ENCODE measurements at places on chromosomes 3 and 15.

- no peak for DNase-seq
Observed at GRCh38 chr3:35254917-35255316, 384.4 kb upstream of the ARPP21 start.

DNA sequence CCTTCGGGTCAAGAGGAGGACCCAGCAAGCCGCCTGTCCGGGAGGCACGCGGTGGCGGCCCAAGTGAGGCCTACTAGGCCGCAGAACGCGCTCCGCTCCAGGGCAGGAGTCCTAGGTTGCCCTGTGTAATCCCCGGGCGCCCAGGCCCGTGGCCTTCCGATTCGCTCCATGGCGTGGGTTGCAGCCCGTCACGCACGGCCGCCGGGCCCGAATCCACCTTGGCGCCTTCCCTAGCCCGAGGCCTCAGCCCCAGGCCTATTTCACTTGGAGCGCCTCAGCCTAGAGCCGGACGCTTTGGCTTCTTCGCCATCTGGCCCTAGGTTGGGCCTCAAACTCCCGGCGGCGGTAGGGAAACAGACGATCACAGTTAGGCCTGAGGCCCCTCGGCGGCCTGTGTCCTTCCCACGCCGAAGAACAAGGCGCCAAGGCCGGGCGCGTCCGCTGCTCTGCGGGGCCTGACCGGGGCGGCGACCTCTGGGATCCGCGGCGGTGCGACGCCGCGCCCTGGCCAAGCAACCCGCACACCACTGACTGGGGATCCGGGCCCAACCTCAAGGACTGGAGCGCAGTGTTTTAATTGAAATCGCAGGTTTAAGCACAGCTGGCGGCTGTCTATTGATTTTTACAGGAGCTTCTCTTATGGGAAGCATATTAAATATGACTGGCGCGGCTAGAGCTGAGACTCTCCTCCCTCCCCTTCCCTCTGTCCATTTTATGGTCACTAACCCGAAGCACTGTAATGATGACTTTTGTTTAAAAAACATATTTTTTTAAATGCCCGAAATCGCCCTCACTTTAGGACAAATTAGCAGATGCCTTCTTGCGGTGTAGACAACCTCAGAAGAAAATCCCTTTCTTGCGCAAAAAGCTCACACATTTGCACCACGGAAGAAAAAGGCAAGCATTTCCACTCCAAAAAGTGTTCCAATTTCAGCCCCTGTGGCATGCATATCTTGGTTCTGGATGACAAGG, 3.8 kb upstream of the FEZF2 start:
- DNase-seq, result no peak

DNA sequence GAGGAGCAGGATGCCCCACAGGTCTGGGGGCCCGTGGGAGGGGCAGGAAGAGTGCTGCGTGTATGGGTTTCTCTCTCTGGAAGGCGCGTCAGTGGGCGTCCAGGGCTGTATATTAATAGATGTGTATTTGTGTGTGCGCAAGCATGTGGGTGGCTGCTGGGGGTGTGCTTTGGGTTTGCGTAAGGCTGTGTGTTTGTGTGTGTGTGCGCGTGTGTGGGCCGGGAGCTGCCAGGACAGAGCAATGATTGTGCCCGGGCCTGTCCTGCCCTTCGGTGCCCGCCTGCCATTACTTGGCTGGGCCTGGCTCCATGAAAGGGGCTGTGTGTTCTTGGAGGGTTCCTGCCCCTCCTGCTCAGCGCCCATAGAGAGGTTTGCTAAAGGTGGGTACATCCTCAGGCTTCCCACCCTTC, 16.3 kb downstream of the CSPG4 start:
- DNase-seq, result no peak

- DNase-seq, result no peak
Observed at GRCh38 chr3:194069421-194070219, 66.3 kb upstream of the HES1 start.

- DNase-seq, result no peak
Observed at GRCh38 chr3:74642876-74643275, 28.4 kb upstream of the CNTN3 start.

- DNase-seq, result peak; percentile 47
Observed at GRCh38 chr3:79361748-79362378, 405.9 kb downstream of the ROBO1 start.

GRCh38 chr3:188661806-188662205, 507.8 kb downstream of the LPP start:
- no peak for DNase-seq

- no peak for DNase-seq
Observed at GRCh38 chr3:21835264-21835663, 84.3 kb upstream of the ZNF385D start.

DNA sequence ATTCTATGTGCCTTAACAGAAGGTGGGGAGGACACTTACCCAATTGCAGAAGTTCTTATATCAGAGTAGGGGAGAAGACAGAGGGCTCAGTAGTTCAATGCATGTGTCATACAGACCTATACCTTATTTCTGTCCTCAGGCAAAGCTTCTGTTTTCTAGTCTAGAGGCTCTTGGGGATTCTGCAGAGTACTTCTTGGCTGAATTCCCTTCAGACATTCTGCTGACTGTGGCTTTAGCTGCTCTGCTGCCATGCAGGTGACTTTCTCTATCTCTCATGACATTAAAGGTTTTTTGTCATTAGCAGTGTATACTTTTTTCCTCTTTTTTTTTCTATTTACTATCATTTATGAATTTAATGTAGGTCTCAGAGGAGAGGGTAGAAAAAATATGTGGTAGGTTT, 172.8 kb upstream of the PLSCR5 start:
- DNase-seq, result no peak

DNA sequence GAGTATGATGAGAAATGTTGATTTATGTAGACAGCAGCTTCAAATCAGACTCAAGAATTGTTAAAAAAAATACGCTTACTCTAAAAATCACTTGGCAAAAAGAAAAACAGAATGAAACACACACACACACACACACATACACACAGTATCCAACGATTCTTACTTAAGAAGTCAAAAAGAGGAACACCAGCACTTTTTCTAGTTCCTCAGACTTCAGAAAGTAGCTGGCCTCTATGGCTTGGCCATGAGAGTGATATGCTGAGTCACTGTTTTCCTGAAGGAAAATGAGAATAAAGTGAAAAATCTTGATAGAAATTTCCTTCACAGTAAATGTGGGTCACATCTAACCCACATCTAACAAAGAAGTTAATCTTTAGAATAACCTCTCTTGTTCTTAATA, 22.1 kb downstream of the CNTN3 start:
- DNase-seq, result peak; percentile 0

- DNase-seq, result no peak
Observed at GRCh38 chr3:10697918-10698317, 118.1 kb upstream of the SLC6A11 start.

GRCh38 chr3:148727231-148727630, 29.5 kb downstream of the AGTR1 start:
- peak; percentile 84 for DNase-seq

GRCh38 chr3:13480340-13481318, 523 bp downstream of the HDAC11 start:
- peak; percentile 19 for DNase-seq

- DNase-seq, result no peak
Observed at GRCh38 chr3:100129941-100130340, 15.6 kb upstream of the FILIP1L start.

DNA sequence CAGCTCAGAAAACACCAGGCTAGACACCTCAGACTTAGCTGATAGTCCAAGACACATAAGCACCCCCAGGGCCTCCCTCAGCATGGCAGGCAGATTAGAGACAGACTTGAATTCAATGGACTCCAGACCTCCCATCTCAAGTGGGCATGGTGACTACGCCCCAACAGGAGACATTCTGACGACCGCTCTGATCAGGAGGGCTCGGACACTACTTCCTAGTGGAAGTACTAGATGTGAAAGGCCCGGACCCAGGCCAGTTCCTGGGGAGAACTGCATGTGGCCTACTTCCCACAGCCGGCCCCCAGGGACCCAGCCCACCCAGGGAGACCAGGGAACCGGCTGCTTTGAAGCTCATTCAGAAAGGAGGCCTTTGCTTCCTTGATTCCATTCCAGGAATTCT, 16.9 kb downstream of the POC1A start:
- DNase-seq, result no peak

GRCh38 chr15:89998141-89998661, 2.9 kb upstream of the ZNF710 start:
- DNase-seq, result peak; percentile 91

- no peak for DNase-seq
Observed at GRCh38 chr15:74399511-74400312, 32.3 kb upstream of the CYP11A1 start.

- no peak for DNase-seq
Observed at GRCh38 chr3:177830411-177830849, 633.1 kb upstream of the TBL1XR1 start.

DNA sequence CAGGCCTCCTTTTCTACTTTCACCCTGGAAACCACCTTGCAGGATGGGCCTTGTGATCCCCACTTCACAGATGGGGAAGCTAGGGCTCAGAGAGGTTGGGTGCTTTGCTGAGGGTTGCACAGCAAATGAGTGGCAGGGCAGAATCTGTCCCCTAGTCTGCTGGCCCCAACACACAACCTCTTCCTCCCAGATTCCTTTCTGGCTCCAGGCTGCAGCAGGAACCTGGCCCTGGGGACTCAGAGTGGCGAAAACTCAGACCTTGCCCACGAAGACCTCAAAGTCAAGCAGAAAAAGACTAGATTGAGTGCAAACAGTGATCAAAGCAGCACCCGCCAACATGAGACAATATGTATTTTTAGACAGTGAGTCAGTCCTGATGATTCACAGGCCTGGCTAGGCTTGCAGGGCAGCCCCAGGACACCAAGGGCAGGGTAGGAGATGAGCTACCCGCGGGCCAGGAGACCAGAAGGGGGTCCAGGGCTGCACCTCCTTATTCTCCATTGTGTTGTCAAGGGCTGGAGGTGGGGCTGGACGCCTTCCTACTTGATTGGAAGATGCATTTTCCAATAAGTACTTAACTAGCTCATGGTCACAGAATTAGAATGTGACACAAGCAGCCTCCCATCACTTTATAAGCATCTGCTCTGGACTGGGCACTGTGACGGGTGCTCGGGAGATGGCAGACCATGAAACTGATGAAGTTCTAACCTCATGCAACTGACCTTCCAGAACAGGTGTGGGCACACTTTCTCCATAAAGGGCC, 23.9 kb downstream of the GOLGA6L2 start:
- DNase-seq, result peak; percentile 52

GRCh38 chr3:195727606-195728195, 6.9 kb downstream of the MUC20 start:
- DNase-seq, result no peak

- peak; percentile 43 for DNase-seq
Observed at GRCh38 chr3:111080413-111080812, 8.8 kb downstream of the NECTIN3 start.

DNA sequence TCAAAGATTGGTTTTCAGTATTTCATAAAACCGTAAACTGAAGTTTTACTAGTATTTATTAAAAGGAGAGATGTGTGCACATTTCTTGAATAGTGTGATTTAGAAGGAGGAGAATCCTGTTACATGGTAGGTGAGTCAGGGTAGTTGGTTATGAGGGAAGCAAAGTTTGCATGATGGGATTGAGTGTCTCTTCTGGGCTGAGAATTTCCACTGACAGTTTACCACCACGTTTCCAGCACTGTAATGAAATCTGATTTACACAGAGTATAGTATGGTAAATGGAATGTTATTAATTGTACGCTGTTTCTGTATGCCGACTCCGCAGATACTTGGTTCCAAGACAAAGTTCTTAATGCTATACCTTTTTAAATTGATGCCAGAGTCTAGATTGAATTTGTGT, 1.6 kb downstream of the NECTIN3 start:
- no peak for DNase-seq

GRCh38 chr15:54776410-54776809, 420.3 kb downstream of the RSL24D1 start:
- DNase-seq, result no peak

DNA sequence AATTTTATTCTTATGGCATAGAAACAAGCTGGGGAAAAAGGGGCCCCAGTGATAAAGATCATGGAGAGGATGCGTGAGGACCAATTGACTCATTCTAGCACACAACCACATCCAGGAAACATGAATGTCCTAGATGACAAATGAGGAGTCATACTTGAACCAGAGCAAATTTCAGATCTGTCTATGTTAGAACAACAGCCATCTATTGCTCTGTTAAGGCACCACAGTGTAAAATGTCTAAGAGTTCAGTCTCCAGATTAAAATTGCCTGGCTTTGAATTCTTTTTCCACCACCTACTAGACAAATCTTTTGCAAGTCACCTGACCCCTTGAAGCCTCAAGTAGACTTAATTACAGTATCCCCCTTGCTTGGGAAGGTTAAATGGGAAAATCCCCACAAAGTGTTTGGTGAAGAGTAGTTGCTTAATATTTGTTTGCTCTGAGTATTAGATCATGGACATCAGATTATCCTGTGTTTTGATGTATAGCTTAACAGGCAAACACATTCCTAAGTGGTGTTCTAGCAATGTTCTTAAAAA, 258.7 kb upstream of the TGFBR2 start:
- DNase-seq, result peak; percentile 45

GRCh38 chr3:100163787-100164186, 49.5 kb upstream of the FILIP1L start:
- no peak for DNase-seq

DNA sequence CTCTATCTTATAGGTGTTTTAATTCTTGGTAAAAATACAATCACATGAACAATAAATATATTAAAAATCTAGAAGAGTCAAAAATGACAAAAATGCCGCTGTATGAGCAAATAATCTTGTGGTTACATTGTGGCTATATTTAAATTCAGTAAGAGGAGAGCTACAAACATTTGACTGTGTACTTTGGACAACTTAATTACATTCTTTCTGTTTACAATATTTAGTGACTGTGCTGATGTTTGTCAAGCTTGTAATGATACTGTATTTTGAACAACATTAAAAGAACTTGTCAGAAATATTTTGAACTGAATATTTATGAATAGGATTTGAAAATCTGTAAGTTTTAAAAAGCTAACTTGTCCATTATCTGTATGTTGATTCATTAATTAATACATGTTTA, 598.3 kb downstream of the SI start:
- no peak for DNase-seq

- no peak for DNase-seq
Observed at GRCh38 chr15:40487816-40488682, 17.3 kb downstream of the CHST14 start.

- DNase-seq, result no peak
Observed at GRCh38 chr15:58495891-58496408, 64.2 kb downstream of the LIPC start.

GRCh38 chr3:53552730-53553129, 58.3 kb downstream of the CACNA1D start:
- no peak for DNase-seq

DNA sequence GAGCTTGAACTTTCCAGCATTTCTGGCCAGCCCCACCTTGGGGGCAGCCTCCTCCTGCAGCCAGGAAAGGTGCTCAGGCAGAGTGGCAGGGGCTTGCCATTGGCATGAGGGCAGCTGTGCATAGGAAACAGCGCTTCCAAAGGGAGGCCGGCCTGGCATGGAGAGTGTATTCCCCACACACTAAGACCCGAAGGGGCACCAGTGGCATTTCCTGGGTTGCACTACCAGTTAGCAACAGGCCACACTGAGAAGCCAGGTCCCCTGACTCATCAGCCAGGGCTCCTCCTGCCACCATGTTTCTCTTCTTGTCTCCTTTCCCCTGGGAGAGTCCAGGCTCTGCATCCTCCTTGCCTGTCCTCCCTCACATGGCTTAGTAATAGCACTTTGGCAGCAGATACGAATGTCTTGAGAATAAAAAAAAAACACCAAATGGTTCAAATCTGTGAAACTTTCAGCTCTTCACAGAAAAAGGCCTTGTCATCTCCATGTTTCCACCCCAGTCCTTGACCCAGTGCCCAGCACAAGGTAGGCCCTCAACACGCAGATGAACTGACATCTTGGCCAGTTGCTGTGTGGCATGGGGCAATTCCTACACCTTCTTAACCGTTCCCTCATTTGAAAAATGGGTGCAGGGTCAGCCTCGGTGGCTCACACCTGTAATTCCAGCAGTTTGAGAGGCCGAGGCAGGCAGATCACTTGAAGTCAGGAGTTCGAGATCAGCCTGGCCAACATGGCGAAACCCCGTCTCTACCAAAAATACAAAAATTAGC, 180.4 kb downstream of the SMAD6 start:
- no peak for DNase-seq

All from DMS53 (cell line).